ENCODE measurements at places on chromosomes 5 and 9.
A peak's percentile ranks its signal among the peaks of the same experiment; 100 is the strongest.

GRCh38 chr9:135414293-135414692, 65.3 kb upstream of the PPP1R26 start:
- no peak for DNase-seq

DNA sequence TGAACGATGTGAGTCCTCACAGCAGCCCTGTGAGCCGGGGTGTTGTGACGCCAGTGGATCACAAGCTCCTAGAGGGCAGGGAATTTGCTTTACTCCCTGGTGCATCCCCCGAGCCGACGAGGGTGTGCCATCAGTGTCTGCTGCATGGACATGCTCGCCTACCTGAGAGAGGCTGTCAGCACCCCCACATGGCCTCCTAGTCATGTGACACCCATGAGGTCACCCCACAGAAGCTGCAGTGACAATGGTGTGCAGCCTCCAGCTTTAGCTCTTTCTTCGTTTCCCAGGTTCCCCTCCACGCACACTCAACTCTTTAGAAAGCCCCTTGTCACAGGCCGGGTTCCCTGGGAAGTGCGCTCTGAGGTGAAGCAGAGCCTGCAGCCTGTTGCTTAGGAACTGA, 19.8 kb upstream of the GABBR2 start:
- DNase-seq = no peak

DNA sequence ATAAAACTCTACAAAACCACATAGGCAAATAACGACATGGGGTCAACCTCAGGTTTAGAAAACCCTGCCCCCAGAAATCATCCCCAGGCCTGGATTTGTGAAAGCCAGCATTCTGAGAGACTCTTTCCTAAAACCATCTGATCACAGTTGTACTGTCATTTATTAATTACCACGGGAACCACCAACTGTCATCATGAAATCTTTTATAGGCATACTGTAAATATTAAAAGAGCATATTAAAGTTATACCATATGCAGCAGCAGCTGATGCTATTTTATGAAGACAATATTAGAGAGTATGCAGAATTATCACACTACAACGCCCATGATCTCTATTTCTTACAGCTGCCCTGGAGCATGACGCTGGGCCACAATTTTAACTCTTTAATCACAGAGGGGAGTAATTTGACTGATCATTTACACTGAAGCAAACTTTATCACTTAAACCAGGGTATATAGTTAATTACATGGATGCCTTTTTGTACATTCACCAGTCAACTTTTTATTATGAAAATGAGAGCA, 9.0 kb upstream of the ZDHHC21 start:
- DNase-seq = no peak

DNA sequence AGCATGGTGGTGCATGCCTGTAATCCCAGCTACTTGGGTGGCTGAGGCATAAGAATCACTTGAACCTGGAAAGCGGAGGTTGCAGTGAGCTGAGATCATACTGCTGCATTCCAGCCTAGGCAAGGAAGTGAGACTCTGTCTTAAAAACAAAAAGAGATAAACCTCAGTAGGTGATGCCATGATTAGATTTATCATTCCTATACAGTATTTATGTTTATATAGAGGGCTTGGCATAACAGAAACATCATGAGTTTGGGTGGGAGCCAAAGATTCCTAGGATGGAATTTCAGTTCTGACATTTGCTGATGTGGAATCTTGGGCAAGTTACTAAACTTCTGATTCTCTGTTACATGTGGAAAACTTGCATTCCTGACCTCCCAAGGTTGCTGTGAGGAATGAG, 22.3 kb downstream of the RFK start:
- no peak for DNase-seq

DNA sequence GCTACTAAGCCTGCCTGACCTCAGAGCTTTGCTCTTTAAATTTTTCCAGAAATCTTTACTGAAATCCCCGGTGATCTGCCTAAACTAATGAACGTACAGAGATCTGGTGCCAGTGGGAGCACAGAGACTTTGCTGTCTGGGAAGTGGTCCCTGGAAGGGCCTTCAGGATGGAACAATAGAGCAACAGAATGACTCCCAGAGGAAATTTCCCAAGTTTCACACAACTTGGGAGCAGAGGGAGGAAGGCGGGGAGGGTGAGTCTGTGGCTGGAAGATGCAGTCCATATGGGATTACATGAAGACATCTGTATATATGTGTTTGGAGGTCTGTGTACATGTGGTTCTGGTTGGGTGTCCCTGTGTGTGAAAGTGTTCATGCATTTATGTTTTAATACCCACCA, 638.3 kb downstream of the CCDC171 start:
- DNase-seq = no peak

DNA sequence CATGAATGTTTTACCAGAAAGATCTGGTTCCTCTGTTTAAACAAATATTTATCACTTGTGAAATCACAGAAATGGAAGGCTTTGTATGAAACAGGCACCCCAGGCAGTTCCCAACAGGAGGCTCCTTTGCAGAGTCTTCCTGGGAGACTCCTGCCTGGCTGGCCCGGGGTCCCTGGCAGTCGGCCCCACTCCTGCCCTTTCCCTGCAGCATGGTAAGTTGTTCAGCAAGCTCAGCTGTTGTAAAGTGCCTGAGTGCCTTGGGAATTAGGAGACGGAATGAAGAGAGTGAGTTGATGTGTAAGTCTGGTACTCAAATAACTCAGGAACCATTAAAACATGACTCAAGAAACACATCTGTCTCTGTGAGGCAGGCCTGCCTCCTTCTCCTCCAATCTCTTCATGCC, 17.5 kb upstream of the LHFPL2 start:
- DNase-seq = no peak

GRCh38 chr5:38618154-38618553, 61.7 kb upstream of the LIFR start:
- no peak for DNase-seq

DNA sequence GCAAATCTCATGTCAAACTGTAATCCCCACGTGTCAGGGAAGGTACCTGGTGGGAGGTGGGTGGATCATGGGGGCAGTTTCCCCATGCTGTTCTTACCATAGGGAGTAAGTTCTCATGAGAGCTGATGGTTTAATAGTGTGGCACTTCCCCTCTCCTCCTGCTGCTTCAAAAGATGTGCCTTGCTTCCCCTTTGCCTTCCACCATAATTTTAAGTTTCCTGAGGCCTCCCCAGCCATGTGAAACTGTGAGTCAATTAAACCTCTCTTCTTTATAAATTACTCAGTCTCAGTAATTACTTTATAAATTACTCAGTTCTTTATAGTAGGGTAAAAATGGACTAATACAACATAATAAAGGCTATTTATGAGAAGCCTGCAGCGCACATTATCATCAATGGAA, 7.1 kb upstream of the CNTRL start:
- no peak for DNase-seq

DNA sequence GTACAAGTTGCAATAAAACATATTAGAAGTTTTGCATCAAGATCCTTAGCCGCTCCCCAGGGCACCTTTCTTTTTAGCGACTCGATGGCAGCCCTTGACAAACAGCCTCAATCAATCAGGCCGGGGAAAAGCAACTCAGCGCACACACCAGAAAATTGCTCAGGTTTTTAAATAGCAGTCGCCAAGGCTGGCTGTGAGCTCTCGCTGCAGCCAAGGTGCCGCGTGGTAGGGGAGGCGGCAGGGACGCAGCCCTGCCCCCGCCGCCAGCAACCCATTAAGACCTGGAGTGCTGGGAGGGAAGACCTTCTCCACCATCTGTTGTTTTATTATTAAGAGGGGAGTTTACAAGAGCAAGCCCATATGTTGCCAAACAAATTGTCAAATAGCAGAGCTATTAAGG, 22.6 kb downstream of the ASS1 start:
- DNase-seq = no peak

DNA sequence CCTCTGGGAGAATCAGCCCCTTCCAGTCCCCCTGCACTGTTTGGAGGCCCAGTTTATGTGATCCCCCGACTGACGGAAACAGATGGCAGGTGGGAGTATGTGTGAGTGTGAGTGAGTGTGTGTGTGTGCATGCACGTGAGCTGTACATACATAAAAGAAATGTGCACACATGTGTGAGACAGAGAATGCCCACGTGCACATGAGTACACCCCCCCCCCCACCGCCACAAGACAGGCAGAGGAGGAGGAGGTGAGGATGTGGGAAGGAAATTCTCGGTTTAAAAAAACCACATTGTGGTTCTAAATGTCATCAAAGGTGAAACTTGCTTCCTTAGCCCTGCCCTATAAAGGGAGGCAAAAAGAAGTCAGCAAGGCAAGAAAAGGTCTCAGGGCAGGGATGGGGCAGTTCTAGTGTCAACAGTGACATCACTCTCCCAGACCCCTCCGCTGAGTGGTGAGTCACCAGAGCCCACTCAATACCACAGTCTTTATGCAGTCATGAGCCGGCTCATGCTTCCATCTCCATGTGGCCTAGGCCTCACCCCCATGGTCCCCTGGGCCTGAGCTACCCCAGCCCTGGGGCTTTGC, 79.2 kb upstream of the HSPA9 start:
- DNase-seq = peak; percentile 75

- DNase-seq = no peak
Observed at GRCh38 chr5:168962306-168962705, 338.6 kb downstream of the SLIT3 start.

GRCh38 chr9:108869092-108869725, 7.1 kb downstream of the ACTL7A start:
- no peak for DNase-seq

DNA sequence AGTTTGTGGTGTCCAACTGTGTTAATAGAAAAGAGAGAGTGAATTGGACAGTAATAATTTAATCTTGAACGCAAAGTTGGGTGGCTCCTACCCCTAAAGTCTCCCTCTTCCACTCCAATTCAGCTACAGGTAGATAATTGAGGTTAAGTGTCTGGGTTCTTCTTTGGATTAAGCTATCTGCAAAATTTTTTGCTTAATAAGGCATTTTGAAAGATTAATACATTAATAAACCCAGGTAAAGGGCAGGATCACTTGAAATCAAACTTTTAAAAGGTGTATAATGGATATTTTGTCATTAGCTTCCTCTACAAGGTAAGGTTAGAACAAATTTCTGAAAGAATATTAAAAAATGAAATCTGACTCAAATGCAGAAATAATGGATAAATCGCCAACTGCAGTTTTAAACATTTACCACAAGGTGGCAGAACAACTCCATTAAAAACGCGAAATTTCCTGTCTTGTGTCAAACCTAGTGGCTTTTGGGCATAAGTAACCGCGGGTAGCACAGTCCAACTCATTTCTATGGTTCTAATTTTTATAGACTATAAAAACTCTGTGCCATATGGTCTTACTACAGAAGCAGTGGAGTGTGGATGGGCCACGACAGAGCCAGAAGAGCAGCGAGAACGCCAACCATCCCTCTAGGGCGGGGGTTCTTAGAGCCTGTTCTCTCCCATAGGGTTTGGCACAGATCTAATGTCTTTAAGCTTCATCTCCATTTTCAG, 276.5 kb downstream of the ARHGEF28 start:
- DNase-seq = no peak

DNA sequence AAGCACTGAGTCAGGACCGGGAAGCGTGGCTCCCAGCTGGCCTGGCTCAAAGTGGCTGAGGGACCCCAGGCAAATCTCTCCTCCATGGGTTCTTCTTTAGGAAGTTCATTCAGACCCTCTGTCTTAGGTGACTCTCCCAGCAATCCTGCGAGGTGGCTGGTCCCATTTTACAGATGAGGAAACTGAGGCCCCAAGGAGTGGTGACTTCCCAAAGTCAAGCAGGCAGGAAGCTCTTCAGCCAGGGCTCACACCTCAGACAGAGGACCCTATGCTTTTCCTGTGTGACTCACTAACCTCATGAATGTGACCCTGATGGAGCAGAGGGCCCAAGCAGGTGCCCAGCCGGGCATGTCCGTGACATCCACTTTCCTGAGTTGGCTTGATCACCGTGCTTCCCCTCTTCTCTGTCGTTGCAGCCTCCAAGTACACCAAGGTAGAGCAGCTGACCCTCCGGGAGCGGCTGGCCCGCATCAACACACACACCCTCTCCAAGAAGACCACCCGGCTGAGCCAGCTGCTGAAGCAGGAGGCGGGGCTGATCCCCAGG, 36.5 kb downstream of the ARHGEF37 start:
- DNase-seq = no peak

DNA sequence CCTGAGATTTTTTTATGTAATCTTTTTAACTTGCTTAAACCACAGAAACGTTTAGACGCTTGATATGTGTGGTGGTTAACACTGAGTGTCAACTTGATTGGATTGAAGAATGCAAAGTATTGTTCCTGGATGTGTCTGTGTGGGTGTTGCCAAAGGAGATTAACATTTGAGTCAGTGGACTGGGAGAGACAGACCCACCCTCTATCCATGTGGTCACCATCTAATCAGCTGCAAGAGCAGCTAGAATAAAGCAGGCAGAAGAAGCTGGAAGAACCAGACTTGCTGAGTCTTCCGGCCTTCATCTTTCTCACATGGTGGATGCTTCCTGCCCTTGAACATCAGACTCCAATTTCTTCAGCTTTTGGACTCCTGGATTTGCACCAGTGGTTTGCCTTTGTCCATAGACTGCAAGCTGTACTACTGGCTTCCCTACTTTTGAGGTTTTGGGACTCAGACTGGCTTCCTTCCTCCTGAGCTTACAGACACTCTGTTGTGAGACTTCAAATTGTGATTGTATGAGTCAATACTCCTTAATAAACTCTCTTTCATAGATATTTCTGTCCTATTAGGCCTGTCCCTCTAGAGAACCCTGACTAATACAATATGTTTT, 816.0 kb upstream of the CDH9 start:
- no peak for DNase-seq

DNA sequence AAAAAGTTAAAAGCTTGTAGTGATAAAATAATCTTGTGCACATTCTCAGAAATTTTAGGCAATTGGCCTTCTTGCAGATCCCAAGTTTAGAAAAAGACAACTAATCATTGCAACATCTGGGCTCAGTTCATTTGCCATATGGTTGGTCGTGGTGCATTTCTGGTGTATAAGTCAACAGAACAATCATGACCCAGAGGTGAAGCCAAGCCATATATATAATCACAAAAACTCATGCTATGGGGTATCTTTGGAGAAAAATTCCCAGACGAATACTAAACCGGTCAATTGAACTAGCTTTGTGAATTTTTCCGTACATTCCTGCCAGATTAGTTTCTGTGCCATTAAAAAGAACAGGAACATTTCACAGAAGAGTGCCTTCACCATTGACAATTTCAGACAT, 50.3 kb downstream of the FYB1 start:
- DNase-seq = no peak

- DNase-seq = no peak
Observed at GRCh38 chr5:159911349-159911748, 4.9 kb upstream of the ADRA1B start.

GRCh38 chr5:68239487-68239886, 23.9 kb downstream of the PIK3R1 start:
- peak; percentile 79 for DNase-seq

DNA sequence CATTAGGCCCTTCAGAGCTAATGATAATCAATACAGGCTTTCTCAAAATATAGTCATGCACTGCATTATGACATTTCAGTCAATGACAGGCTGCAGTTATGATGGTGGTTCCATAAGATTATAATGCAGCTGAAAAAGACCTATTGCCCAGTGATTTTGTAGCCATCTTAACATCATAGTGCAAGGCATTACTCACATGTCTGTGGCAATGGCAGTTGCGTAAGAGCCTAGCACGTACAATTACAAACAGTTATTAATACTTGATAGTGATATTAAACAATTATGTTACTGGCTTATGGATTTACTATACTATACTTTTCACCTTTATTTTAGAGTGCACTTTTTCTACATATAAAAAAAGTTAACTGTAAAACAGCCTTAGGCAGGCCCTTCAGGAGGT, 214.8 kb downstream of the ISL1 start:
- DNase-seq = no peak
